ENCODE measurements at places on chromosomes 16 and 17.

DNA sequence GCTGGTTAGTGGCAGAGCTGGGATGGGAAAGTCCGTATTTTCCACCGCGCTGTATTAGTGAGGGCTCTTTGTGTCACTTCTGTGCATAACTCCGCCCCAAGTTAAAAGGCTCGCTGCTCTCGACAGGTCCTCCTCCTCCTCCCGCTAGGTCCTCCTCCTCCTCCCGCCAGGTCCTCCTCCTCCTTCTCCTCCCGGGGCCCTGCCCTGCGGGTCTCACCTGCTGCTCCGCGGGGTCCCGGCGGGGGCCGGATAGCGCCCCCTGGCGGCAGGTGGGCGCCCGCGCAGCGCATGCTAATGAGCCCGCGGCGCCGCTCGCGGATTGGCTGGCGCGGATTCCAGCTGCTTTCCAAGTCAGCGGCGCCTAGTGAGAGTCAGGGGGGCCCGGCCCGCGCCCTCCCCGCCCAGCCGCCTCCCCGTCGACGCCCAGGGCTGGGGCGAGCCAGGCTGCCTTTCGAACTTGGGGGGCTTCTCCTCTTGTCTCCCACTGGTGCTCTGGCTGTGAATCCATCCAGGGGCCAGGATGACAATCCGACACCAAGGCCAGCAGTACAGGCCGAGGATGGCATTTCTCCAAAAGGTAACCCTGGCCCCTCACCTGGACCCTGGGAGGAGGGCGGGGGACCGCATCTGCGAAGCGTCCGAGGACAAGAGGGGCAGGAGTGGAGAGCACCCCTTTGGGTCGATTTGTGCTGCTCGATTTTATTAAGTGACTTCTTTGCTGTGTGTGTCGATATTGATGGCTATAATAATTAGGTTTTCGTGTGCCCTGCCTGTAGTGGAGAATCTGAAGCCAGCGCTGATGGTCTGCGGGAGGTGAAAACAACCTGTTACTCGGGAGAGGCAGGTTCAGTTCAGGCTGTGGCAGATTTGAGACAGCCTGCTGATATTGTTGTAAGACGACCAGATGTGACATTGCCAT, at the start of gene RGS9:
Gene RGS9, plus strand, starts transcription at position 350 of the 919 bp plus-strand sequence. Its CDS starts 171 bp downstream, at position 521.
- no peak for DNase-seq

- DNase-seq = no peak
Measured at GRCh38 chr16:56357241-56357764, 68.0 kb downstream of the AMFR start.

DNA sequence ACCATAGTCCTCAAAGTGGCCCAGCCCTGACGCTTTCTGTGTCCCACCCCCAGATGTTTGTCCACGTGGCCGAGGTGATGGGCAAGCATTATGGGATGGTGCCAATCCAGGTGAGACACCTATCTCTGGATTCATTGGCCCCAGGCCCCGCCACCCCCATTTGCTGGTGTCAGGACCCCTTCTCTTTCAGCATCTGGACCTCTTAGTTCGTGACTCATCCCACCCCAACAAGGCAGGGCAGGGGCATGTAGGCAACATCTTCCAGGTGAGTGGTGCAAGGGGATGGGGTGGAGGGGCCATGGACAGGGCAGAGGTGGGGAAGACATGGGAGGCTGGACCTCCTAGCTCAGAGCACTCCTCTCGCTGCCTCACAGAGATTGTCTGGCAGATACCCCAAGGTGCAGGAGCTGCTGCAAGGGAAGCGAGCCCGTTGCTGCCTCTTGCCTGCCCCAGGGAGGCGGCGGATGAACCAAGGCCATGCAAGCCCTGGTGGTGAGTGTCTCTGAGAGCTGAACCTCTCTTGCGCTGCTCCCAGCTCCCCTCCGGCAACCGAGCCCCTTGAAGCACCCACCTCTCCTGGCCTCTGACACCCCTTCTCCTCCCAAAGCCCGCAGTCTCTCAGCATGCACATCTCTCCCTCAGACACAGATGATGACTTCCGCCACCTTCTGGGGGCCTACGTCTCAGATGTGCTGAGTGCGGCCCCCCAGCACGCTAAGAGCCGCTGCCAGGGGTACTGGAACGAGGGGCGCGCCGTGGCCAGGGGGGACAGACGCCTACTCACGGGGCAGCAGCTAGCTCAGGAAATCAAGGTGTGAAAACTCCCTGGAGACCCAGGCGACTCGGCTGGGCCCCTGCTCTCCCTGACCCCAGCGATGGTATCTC, 3.6 kb downstream of the RNF112 start:
- no peak for DNase-seq

DNA sequence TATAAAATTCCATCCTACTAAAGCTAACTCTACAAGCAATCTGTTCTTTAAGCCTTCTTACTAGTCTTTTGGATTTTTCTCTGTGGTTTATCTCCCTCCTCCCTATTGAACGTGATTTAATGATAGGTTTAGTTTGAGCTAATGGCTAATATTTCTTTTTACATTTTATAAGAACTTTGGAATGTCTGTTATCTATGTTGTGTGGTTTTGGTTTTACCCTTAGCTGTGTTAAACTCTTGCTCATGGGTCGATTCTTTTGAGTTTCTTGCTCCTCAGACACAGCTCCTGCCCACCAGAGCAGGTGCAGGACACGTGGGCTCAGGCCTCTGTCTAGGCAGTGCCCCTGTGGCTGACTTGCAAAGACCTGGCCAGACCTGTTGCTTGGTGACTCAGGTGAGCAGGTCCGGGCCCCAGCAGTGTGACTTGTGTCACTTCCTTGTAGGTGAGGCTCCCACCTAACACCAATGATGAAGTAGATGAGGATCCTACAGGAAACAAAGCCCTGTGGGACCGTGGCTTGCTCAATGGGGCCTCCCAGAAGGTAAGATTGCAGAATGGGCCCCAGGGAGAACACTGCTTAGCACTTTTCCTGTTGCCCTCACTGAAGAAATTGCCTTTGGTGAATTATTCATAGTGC, 45.1 kb downstream of the SF3B3 start:
- peak; percentile 77 for DNase-seq

GRCh38 chr17:1750628-1751027, 8.0 kb downstream of the SERPINF2 start:
- DNase-seq = no peak

DNA sequence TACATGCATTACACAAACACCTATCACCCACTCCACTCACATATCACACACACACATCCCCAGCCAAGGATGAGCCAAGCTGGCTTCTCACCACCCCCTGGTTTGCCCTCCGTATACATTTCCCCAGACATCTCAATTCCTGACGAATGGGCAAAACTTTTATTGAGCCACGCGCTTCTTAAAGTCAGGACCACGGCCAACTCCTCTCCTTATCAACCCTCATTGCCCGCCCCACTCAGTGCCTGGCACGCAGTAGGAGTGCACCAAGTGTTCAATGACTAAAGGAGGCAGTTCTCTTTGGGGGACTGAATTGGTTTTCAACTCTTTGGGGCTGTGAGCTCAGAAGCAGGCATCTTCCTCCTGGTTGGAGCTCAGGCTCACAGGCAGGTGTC, 22.5 kb upstream of the C16orf78 start:
- no peak for DNase-seq

DNA sequence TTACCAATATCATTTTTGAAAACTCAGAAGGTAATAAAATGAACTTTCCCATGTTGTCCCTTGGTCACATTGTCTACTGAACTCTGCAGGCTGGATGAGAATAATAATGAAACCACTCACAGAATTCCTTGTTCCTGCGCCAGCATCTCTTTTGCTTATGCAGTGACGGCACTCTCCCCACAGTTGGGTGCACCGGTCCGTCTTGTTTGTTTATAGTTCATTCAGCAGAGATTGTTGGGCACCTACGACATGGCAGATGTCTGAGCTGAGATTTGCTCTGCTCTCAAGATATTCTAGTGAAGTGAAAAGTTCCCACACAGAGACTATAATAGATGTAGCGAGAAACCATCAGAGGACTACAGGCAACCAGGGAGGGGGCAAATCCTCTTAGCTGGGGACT, 375.7 kb upstream of the CDH11 start:
- DNase-seq = no peak

- no peak for DNase-seq
Measured at GRCh38 chr17:59669944-59670343, 37.3 kb downstream of the PTRH2 start.

- no peak for DNase-seq
Measured at GRCh38 chr16:4523686-4524085, 14.9 kb downstream of the CDIP1 start.

DNA sequence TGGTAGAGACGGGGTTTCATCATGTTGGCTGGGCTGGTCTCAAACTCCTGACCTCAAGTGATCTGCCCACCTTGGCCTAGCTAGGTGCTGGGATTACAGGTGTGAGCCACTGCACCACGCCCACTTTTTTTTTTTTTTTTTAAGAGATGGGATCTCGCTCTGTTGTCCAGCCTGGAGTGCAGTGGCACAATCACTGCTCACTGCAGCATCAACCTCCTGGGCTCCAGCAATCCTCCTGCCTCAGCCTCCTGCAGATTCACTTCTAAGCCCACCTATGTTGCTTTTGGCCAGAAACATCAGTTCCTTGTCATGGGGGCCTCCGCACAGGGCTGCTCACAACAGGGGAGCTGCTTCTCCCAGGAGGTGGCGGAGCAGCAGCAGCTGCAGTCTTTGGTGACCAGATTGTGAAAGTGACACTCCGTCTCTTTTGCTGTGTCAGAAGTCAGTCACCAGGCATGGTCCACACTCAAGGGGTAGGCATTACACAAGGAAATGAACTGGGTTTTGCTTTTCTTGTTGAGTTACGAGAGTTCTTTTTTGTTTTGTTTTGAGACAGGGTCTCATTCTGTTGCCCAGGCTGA, 4.5 kb upstream of the NME4 start:
- DNase-seq = no peak

DNA sequence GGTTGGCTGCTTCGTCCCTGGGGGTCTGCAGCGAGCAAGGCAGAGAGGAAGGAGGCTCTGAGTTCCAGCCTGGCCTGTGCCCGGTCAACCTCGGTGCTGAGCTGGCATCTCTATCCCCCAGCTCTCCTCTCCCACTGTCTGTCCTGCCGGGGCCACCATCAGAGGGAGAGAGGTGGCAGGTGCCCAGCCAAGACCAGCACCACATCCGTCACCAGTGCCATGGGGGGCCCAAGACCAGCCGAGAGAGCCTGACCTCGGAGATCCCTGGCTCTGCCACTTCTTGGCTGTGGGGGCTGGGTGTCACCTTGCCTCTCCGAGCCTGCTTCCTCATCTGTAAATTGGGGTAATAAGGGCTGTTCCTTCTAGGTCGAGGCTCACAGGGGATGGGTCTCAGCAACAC, 560 bp upstream of the P2RX1 start:
- no peak for DNase-seq

DNA sequence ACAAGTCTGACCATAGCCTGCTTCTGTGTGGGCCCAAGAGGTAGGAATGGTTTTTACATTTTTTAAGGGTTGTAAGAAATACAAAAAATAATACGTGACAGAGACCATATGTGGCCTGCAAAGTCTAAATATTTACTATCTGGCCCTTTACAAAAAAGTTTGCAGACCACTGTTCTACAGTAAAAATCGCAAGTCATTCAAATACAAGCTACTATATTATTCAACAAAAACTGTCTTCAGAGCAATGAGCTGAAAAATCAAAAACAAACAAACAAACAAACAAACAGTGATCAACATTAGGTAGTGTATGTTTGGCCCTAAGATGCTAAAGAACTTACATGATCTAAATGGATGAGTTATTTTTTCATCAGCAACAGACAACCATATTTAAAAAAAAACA, 32.5 kb downstream of the IKZF3 start:
- DNase-seq = no peak

DNA sequence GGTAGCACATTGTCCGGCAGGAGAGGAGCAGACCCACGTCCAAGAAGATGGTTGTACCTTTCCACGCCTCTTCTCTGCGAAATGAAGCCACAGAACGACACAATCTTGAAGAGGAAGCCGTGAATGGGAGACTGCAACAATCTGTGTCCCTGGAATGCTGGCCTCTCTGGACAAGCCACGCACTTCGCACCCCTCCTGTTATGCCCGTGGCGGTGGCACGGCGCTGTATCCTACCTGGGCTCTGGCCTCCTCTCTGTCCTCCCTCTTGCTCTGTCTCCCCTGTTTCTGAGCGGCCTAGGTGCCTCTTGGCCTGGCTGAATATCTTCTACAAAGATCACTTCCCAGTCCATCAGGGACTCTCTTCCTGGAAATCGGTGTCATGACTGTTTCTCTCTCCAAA, 717.8 kb downstream of the KCNJ18 start:
- no peak for DNase-seq

GRCh38 chr16:54398986-54399385, 112.4 kb upstream of the IRX3 start:
- no peak for DNase-seq

GRCh38 chr16:72604375-72604774, 432.4 kb upstream of the PMFBP1 start:
- no peak for DNase-seq

- no peak for DNase-seq
Measured at GRCh38 chr16:68082629-68083238, 2.4 kb upstream of the NFATC3 start.

DNA sequence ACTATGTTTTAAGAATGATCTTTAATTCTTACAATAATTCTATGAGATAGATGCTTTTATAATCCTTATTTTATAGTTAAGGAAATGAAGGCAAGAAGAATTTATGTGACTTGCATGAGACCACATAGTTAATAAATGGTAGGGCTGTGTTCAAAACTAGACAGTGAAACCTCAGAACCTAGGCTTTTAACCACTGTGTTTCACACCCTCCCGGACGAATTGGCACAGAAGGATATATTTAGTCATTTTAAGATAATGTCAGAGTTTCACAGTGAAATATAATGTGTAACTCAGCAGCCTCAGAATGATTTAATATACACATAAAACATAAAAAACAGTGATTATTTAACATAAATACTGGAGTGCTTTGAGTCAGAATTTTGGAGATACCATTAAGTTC, 57.0 kb downstream of the NSRP1 start:
- no peak for DNase-seq

DNA sequence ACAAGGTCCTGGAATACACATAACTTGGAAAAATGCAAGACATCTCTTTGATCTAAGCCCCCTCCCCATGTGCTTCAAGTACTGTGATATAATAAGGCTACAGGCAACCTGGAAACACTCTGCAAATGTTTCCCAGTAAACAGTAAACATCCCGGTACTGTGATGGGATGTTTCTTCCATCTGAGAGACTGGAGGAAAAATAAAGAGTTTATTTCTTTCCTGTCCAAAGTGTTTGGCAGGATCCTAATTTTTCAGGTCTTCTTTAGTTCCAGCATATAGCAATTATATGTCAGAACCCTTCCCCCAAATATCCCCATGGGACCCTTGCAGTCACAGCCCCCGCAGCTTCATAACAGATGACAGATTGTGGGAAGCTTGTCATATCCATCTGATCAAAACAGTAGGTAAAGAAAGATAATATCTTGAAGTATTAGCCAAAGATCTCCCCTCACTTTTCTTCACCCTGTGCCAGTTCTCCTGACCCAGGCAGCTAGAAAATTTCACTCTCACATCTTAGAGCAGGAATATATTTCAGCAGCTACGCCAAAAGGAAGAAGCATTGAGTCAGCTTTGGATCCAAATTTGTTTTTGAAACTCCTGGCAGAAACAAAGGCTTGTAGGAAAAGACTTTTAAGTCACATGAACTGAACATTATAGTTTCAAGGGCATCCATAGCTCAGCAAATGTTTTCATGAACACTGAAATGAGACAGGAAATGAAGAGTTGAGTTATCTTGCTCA, 141.3 kb downstream of the HS3ST3A1 start:
- DNase-seq = no peak

- DNase-seq = no peak
Measured at GRCh38 chr17:10785295-10785694, 18.6 kb downstream of the TMEM238L start.
